Muscle of arm (tissue), 14 donors: ENCODE measurements at places on chromosomes 1 and 21.

DNA sequence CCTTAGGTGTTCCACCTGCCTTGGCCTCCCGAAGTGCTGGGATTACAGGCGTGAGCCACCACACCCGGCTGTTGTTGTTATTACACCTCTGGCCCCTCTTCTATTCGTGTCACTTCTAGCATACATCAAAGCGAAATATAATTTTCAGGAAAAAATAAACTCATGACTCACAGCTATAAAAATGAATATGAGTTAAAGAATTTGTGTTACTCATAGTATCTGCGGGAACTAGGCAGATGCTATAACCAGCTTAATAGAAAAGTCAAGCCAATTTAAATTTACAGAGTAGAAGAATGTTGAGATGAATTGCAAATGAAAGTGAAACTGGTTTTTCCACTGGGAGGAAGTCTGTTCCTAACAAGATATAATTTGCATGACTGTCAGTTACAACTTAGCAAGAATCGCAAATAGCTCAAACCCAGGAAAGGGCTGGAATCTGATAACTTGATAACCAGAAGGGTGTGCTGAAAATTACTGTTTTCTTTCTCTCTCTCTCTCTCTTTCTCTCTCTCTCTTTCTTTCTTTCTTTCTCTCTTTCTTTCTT lies 11.2 kb downstream of the OR2W3 start:
- DNase-seq = no peak

GRCh38 chr1:43280692-43281091 lies 4.7 kb downstream of the C1orf210 start:
- no peak for DNase-seq

DNA sequence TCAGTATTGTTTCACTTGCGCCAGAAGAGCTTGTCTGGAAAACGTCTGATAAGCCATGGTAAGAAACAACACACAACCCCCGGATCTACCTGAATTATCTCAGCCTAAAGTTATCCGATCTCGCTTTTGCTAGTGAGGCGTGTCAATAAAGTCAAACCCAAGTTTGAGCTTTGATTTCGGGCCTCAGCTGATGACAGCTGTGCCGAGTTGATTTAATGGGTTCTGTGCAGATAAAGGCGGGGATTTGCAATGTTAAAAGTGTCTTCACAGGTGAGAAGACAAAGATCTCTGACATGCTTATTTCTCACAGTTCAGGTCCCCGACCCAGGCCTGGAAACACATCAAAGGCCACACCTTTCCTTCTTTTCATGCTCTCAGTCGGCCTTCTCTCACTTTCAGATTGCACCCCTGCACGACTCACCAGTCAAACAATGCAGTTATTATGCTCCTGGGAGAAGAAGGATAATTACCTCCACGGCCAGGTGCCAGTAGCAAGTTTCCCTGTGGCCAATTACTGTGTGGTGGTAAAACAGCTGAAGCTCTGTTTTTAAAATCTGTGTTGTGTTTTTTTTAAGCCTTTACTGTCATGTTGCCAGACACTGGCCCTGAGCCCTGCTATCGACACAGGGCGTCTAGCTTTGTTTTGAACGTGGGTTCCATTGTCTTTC lies 245.3 kb upstream of the RUNX1 start:
- DNase-seq = no peak

GRCh38 chr1:182357913-182358312 lies 33.7 kb downstream of the GLUL start:
- no peak for DNase-seq

GRCh38 chr1:206655471-206655882 lies 20.1 kb downstream of the DYRK3 start:
- no peak for DNase-seq
